Hematopoietic multipotent progenitor cell treated with erythropoietin and hydrocortisone succinate and interleukin-3 and kit ligand, for 8 days (in vitro differentiated cells): ENCODE measurements at places on chromosomes 3 and 15.
A peak's percentile ranks its signal among the peaks of the same experiment; 100 is the strongest.

DNA sequence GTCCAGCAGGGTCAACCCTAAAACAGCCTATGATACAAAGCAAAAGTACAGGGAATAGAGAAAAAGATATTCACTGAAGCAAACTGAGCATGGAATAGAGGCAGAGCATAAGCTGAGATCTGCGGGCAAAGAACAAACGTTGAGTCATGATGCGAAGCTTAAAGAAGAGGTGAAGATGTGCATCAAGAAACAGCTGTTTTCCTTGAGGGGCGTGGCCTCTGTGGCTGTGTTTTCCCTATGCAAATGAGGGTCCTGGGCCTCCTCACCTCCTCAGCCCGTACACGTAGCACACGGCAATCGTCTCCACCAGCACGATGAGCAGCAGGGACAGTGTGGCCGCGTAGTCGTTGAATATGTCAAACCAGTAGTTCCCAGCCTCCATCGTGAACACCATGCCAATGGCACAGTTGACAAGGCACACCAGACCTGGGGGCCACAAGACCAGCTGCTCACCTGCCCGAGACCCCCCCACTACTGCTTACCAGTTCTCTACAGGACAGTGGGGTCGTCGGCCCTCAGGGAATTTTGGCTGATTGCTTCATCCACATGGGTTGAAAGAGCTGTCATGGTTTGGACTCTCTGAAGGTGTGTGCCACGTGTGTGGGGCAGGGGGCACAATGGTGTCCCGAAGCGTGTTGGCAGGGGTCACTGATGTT, 33.6 kb downstream of the SLC6A20 start:
- no peak for DNase-seq

DNA sequence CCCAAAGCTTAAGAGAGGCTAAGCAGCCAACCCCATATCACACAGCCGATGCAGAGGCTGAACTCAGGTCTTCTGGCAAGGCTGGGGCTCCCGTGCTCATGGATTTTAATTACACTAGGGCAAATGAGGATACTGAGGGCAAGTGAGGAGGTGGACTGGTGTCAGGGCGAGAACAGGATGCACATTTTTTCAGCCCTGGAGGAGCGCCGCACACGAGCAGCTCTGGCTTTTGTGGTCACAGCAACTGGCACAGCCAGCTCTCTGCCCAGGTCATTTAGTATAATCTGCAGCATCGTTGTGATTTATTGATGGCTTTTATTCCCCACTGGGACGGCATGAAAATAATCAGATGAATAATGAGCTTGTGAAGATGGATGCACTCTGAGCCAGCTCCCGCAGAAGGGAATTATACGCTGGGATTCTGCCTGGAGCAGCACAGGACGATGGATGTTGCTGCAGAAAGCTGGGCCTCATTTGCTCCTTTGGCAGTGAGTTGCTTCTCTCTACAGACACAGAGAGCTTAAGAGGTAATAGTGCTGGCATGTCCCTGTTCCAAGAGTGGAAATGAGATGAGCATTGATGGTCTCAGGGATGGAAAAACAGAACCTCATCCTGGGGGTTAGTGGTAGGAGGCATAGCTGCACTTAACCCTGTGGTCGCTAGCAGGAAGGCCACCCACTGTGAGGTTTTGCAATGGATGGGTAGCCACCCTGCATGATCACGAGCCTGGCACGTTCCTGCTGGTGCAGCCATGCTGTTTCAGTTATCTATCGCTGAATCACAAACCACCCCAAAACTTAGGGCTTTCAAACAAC, 135.4 kb downstream of the UACA start:
- DNase-seq: peak; percentile 25

- no peak for DNase-seq
These were observed 17.7 kb downstream of the POC1A start for GRCh38 chr3:52136513-52136912.

GRCh38 chr3:159796744-159797143, 191.9 kb upstream of the IL12A start:
- DNase-seq: no peak

DNA sequence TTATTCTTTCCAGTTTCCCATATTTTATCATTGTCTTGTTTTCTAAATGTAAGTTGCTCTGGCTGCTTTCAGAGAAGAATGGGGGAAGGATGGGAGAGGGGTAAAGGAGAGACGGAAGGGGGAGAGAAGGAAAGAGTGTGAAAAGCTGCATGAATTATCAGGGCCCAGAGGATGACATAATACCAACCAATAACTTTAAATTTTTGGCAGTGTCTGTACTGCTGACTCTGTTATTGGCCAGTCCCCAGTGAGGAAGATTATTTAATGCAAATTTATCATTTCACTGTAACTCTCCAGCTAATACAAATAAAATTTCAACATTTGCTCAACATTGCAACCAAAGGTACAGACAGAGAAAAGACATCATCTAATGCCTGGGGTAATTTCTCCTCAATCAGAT, 551.7 kb upstream of the CFAP20DC start:
- no peak for DNase-seq

- no peak for DNase-seq
These were observed 64.9 kb downstream of the ABHD5 start for GRCh38 chr3:43755516-43756200.

DNA sequence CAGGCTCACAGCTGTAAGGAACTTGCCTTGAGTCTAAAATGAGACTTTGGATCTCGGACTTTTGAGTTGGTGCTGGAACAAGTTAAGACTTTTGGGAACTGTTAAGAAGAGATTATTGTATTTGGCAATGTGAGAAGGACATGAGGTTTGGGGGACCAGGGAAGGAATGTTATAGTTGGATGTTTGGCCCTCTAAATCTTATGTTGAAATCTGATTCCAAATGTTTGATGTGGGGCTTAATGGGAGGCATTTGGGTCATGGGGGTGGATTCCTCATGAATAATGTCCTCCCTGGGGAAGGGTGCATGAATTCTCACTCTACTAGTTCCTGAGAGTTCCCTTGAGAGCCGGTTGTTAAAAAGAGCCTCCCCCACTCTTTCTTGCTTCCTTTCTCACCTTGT, 18.5 kb upstream of the CHCHD6 start:
- no peak for DNase-seq

DNA sequence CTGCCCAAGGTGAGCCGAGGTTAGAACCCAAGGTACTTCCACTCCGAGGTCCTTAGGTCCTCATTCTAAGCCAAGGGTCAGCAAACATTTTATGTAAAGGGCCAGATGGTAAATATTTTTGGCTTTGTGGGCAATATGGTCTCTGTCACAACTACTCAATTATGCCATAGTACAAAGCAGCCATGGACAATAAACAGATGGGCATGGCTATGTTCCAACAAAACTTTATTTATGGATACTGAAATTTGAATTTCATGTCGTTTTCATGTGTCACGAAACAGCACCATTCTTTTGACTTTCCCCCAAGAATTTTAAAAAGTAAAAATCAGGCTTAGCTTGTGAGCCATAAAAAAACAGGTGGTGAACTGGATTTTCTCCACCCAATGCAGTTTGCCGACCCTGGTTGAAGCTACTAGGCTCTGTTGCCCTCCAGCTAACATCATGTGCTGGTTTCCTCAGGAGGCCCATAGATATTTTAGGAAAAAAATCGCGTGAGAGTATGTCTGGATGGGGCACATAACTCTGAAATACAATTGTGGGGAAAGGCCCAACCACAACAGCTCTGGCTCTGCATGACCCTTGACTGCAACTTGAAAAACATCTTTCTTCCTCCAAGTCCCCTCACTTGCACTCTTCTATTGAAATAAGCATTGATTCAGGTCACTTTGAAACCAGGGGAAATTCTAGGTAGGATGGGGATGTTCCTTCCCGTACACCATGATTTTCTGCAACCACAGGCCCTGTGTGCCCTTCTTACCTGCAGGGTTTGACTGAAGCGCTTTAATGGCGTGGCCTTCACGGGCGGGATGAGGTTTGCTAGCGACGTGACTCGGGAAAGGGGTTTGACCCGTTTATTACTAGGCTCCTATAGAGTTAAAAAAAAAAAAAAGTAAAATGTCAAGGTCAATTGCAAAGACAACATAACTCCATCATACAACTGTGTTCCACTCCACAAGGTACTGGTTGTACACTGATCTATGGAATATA, 28.5 kb downstream of the ARHGEF3 start:
- no peak for DNase-seq

DNA sequence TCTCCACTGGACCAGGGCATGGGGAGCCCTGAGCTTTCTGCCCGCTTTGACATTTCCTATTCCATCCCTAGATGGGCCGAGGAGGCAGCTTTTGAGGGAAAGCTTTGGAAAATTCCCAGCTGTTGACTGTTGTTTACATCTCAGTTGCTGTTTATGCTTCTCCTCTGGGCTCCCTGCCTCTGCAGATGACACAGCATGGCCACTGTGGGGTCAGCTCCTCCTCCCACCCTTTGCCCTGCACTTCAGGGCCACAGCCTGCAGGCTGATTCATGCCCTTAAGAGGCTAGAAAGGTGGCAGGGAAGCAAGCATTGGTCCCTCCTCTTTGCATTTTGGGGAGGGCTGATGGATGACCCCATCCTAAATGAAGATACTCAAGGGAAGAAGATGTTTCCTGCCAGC, 8.5 kb upstream of the CTXND1 start:
- DNase-seq: no peak

GRCh38 chr3:194132465-194133286, 3.3 kb upstream of the HES1 start:
- no peak for DNase-seq

DNA sequence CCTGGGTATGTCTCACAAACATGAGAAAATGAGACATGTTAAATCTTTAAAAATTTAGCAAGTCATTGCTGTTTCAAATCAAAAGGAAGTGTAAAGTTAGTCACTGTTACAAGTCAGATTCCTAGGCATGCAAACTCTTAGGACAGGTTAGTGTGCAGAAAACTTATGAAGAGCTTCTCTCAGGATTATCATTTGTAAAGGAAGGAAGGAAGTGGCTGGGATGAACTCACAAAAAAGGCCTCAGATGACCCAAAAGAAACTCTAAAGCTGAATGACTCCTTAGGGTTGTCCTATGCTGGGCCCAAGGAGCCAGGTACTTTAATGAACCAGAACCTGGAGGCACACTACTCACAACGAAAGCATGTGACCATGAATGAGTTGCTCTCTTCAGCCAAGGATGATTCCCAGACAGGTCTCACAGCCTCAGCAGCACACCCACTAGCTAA, 25.0 kb downstream of the MSL2 start:
- DNase-seq: no peak

DNA sequence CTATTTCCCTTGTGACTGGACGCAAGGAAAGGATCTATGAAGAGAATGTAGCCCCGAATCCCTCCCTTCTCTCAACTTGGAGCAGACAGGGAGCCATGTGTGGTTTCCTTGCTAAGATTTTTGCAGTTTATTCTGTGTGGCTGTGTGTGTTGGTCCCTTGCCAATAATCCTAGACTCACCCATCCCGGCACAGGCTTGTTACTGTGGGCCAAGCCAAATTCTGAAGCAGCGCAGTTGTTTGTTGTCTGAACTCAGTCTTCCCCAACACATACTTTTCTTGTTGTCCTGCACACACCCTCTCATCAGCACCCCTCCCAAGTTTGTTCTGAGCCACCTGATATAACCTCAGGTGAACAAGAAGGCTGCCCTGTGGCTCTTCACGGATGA, 193.3 kb upstream of the CTDSPL start:
- no peak for DNase-seq

GRCh38 chr3:46867550-46867898, 4.3 kb upstream of the MYL3 start:
- DNase-seq: no peak

DNA sequence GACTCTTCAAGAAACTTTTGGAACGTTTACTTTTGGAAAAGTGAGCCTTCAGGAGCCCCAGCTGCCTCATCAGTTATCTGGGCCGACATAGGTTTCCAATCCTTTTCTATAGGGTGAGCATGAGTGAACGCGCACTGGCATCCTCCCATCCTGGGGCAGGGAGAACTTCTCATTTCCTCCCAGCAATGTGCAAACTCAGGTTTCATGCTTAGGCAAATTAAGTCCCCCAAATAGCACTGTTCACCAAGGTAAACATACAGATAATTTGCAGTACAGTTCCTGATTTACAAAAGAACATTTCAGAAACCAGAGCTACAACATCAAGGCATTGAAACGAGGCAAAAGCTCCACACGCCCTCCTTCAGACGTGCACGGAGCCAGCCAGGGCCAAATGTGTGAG, 333.5 kb upstream of the NR2E3 start:
- no peak for DNase-seq

DNA sequence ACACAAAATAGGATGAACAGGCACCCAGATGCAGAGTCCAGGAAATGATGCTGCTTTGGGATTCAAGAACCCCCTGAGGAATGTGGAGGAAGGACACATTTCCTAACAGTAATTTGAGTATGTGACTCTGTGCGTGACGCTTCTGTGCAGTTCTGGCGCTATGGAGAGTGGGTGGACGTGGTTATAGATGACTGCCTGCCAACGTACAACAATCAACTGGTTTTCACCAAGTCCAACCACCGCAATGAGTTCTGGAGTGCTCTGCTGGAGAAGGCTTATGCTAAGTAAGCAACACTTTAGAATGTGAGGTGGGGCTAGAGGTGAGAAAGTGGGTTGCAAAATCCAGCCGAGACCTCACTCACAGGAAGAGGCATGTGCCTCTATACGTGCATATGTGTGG, 28.3 kb downstream of the CAPN3 start:
- no peak for DNase-seq
